ENCODE measurements at places on chromosomes 6 and 20. TPM values are rescaled to one million over a fixed set of nuclear protein-coding genes. Genes with fewer than 3 reads are reported as not detected.

DNA sequence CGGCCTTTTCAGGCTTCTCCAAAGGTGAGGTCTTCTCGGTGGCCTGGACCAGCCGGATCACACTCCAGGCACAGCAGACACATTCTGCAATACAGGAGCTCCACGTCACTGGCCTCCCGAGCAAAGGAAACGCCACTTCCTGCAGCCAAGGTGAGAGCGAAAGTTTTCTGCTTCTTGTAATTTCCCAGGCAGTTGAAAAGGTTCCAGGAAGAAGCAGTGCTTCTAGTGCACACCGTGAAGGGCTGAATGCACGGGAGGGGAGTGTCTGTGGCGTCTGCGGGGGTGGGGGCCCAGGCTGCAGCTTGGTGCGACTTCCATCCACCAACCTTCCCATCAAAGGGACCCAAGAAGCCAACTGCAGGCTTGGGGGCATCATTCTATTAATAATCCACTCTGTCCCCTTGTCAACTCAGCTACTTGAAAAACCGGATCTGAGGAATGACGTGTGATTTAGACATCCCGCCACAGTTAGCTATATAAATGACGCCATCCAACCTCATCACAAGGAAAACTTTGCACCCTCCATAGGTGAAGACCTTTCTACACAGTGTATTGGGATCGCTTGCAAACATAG lies 61.1 kb downstream of the NFATC2 start:
- peaks cover 67% of the 10 kb centered on the region for H3K36me3 ChIP-seq
- H3K27ac ChIP-seq, result peak overlapping the region; percentile 96
- H3K27me3 ChIP-seq, result no peaks in the 10 kb centered on the region
- peak; percentile 38 for DNase-seq

Gene LPA
- not detected for total RNA-seq

GRCh38 chr20:20225325-20226043 lies 142.4 kb upstream of the INSM1 start:
- no peaks in the 10 kb centered on the region for H3K36me3 ChIP-seq
- H3K27me3 ChIP-seq, result peaks cover 1% of the 10 kb centered on the region
- H3K4me3 ChIP-seq, result no peak overlapping the region

- no peak overlapping the region for H3K4me3 ChIP-seq
- no peak for DNase-seq
- no peaks in the 10 kb centered on the region for H3K36me3 ChIP-seq
- H3K4me1 ChIP-seq, result peaks cover 4% of the 10 kb centered on the region
- H3K27me3 ChIP-seq, result peaks cover 31% of the 10 kb centered on the region
Observed at GRCh38 chr6:119540417-119540816, 190.9 kb upstream of the MAN1A1 start.

GRCh38 chr6:82908661-82909060 lies 157.0 kb downstream of the UBE3D start:
- H3K27ac ChIP-seq, result no peak overlapping the region
- no peaks in the 10 kb centered on the region for H3K27me3 ChIP-seq
- no peak for DNase-seq
- no peak overlapping the region for H3K4me3 ChIP-seq
- H3K4me1 ChIP-seq, result no peaks in the 10 kb centered on the region

DNA sequence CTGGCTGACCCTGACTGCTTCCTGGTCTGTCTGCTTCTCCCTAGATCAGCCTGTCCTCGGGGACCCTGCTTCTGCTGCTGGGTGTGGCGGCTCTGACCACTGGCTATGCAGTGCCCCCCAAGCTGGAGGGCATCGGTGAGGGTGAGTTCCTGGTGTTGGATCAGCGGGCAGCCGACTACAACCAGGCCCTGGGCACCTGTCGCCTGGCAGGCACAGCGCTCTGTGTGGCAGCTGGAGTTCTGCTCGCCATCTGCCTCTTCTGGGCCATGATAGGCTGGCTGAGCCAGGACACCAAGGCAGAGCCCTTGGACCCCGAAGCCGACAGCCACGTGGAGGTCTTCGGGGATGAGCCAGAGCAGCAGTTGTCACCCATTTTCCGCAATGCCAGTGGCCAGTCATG lies 6.3 kb downstream of the NRSN2 start:
- H3K4me1 ChIP-seq, result peaks cover 10% of the 10 kb centered on the region
- no peak overlapping the region for H3K27ac ChIP-seq
- H3K27me3 ChIP-seq, result no peaks in the 10 kb centered on the region

DNA sequence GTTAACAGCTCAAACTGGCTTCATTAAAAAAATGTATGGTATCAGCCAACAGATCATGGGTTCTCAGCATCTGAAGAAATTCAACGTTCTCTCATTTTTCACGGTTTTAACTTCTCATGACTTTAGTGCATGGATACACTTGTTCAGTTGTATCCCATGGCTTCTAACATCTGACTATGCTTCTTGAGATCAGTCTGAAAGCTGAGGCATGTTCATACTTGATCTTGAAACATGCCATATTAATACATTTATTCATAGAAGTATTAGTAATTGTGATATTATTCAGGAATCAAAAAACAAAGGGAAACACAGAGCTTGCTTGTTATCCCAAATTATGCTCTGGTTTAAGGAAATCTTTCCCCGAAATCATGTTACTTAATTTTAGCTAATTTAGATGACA lies 649.4 kb downstream of the PRKN start:
- H3K4me1 ChIP-seq, result no peaks in the 10 kb centered on the region
- no peak overlapping the region for H3K4me3 ChIP-seq
- H3K27me3 ChIP-seq, result no peaks in the 10 kb centered on the region
- H3K27ac ChIP-seq, result no peak overlapping the region
- no peaks in the 10 kb centered on the region for H3K36me3 ChIP-seq
- no peak for DNase-seq

DNA sequence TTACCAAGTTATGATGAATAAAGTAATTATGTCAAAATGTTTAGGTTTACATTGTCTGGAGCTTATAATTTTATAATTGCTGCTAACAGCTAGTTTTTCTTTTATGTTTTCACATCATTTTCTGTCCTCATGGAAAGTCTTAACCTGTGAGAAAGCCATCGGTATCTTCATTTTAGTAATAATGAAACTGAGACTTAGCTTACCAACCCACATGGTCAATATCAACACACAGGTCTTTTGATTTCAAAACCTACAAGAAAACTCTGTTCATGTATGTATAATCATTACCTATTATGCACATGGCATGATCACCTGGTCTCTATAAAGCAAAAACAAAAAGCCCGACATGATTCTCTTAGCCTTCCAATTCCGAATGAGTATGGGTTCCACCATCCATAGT lies 61.9 kb downstream of the KCNQ5 start:
- DNase-seq, result no peak
- H3K4me3 ChIP-seq, result no peak overlapping the region
- no peak overlapping the region for H3K27ac ChIP-seq
- H3K4me1 ChIP-seq, result peaks cover 12% of the 10 kb centered on the region

DNA sequence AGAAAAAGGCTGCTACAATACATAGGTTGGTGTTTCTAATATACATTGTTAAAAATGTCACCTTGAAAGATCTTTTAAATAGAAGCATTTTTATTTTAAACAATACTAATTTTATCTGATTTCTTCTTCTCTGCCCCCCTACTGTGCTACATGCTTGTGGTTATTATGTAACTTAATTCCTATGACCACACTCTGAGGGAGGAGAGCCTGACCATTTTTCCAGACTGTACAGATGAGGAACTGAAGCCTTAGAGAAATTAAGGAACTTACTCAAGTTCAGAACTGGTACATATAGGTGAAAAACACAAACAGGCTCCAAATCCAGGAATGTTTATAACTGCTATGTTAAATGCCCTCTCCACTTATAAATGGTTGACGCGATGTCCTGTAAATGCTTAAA lies 43.4 kb upstream of the ARHGAP18 start:
- no peaks in the 10 kb centered on the region for H3K36me3 ChIP-seq

GRCh38 chr6:12233693-12234571 lies 56.2 kb upstream of the EDN1 start:
- H3K36me3 ChIP-seq, result no peaks in the 10 kb centered on the region
- H3K27me3 ChIP-seq, result no peaks in the 10 kb centered on the region
- peaks cover 44% of the 10 kb centered on the region for H3K4me1 ChIP-seq
- peak overlapping the region; percentile 9 for H3K27ac ChIP-seq
- H3K4me3 ChIP-seq, result no peak overlapping the region

- H3K27me3 ChIP-seq, result no peaks in the 10 kb centered on the region
- no peak for DNase-seq
- H3K36me3 ChIP-seq, result peaks cover 72% of the 10 kb centered on the region
- peaks cover 19% of the 10 kb centered on the region for H3K4me1 ChIP-seq
Observed at GRCh38 chr6:158624684-158625682, 19.6 kb downstream of the DYNLT1 start.

DNA sequence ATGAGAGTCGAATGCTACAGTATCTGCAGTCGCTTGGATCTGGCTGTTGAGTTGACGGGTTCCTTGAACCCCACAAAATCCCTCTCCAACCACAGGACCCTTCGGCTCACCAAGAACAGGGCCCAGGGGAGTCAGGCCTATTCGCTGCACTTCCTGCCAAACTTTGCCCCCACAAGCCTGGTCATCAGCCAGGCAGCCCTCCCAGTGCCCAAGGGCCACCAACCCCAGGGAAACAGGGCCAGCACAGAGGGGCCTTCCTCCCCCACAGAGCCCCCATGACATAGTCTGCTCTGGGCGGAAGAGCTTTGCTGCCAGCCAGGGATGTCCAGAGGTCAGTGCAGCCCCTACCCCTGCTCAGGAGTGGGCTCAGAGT lies 34.5 kb upstream of the MRGBP start:
- no peak overlapping the region for H3K4me3 ChIP-seq
- no peak for DNase-seq
- peaks cover 11% of the 10 kb centered on the region for H3K27me3 ChIP-seq
- no peaks in the 10 kb centered on the region for H3K36me3 ChIP-seq

Gene COL12A1
- total RNA-seq, result not detected

Gene IP6K3
- not detected for total RNA-seq

Gene MATN4
- total RNA-seq, result 0.64 TPM

DNA sequence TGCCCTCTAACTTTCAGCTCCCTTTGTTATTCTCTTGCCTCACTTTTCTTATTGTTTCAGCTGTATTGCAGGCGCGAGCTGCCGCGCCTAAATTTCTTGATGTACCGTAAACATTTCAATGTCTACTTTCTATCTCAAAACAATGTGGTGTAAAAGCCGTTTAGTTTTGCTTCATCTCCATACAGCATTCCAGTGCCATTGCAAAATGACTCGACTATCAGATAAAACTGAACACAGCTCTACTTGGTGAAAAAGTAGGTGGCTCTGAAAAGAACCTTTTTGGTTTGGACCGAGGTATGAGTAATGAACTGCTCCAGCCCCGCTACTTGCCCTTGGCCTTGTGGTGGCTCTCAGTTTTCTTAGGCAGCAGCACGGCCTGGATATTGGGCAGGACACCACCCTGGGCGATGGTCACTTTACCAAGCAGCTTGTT lies 74.6 kb downstream of the OR2B2 start:
- peaks cover 28% of the 10 kb centered on the region for H3K4me1 ChIP-seq
- peaks cover 18% of the 10 kb centered on the region for H3K36me3 ChIP-seq
- H3K27ac ChIP-seq, result no peak overlapping the region
- H3K4me3 ChIP-seq, result no peak overlapping the region
- H3K27me3 ChIP-seq, result no peaks in the 10 kb centered on the region
- DNase-seq, result no peak

GRCh38 chr6:55530931-55531330 lies 48.1 kb downstream of the HMGCLL1 start:
- H3K27ac ChIP-seq, result no peak overlapping the region
- H3K4me3 ChIP-seq, result no peak overlapping the region
- DNase-seq, result no peak
- H3K36me3 ChIP-seq, result no peaks in the 10 kb centered on the region
- no peaks in the 10 kb centered on the region for H3K27me3 ChIP-seq

- H3K4me3 ChIP-seq, result no peak overlapping the region
- no peak overlapping the region for H3K27ac ChIP-seq
- DNase-seq, result no peak
- no peaks in the 10 kb centered on the region for H3K27me3 ChIP-seq
Observed at GRCh38 chr6:55543633-55544309, 35.2 kb downstream of the HMGCLL1 start.

Gene SAPCD1
- 16.4 TPM for total RNA-seq

DNA sequence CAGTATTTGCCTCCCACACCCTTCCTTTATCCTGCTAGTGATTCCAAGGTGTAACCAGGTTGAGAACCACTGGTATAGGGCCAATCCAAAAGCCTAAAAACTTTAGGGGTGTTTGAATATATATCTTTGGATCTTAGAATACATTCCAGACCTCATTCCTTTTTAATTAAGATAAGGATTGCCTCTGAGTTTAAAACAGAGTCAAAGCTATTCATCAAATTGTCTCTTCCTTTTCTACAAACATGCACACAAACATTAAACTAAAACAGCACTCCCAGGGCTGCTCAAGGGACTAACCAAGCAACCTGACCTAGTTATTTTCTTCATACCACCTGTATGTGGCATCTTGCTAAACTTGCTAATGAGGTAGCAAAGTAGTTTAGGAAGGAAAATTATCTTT lies 22.1 kb upstream of the COL9A1 start:
- H3K36me3 ChIP-seq, result no peaks in the 10 kb centered on the region
- no peaks in the 10 kb centered on the region for H3K27me3 ChIP-seq
- no peaks in the 10 kb centered on the region for H3K4me1 ChIP-seq
- H3K27ac ChIP-seq, result no peak overlapping the region
- no peak for DNase-seq
